ENCODE measurements at places on chromosomes 3 and 15.
A peak's percentile ranks its signal among the peaks of the same experiment; 100 is the strongest.

DNA sequence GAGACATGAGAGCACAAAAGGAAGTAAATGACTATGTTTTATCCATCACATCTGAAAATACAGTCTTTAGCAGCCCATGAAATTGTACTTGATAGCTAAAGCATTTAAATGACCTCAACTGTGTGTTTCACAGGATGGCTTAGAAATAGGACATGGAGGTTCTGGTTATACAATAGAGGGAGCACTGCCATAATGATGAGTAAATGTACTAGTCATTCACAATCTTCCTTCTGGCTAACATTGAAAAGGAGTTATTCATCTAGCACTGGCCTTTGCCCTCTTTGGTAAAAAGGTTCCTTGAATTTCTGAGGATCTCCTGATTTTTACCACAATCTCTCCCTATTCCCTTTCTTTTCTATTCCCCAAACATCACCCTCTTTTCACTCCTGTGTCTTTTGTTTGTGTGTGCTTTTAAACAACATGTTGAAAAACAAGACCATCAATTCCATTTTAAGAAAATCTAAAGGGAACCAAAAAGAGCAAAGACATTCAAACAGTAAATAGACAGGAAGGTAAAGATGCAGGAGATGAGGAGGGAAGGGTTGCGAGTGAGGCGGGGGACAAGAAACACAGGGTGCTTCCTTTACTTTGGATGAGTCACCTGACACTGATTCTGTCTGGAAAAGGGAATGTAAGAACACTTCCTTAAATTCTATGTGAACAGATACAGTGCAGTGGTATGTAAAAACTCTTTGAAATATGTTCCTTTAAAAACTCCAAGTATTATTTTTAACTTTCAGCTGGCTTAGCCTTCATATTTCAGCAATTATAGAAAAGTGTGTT, 619.0 kb downstream of the MECOM start:
- DNase-seq, result no peak

- no peak for DNase-seq
Measured at GRCh38 chr3:134998855-134999254, 203.8 kb downstream of the EPHB1 start.

GRCh38 chr15:74843891-74844299, 939 bp upstream of the ULK3 start:
- no peak for DNase-seq

DNA sequence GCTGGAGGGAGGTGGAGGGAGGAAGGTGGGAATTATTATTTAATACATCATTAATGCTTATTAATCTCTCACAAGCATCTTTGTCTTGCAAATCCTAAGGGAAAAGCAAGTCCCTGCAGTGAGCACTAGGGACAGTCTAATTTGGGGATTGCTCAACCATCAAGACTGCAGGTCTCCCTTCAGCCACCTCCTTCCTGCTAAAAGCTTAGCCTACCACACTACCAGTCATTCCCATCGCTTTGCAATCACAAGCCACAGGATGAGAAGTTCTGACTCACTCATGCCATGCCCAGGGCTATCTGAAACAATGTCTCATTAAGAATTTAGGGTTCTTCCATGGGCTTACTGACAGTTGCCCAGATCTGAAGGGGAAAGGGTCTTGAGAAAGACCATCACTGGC, 51.0 kb upstream of the EIF1B start:
- DNase-seq, result no peak

DNA sequence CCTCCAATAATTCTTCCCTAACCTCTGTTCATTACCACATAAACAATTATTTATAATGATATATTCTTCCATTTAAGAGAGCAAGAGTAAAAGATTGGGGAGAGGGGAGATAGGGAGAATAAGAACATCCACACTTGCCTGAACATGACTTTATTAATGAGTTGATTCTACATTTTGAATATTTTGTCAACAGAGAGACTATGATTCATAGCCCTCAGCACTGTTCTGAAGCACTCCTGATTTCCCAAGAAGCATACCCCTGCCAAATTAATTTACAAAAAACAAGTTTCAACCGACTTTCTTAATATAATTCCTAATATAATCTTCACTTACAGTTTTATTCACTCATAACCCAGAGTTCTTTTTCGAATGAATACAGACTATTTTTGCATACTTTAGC, 828.8 kb downstream of the ROBO2 start:
- DNase-seq, result no peak

- DNase-seq, result no peak
Measured at GRCh38 chr3:174303907-174304560, 555.1 kb upstream of the NAALADL2 start.

DNA sequence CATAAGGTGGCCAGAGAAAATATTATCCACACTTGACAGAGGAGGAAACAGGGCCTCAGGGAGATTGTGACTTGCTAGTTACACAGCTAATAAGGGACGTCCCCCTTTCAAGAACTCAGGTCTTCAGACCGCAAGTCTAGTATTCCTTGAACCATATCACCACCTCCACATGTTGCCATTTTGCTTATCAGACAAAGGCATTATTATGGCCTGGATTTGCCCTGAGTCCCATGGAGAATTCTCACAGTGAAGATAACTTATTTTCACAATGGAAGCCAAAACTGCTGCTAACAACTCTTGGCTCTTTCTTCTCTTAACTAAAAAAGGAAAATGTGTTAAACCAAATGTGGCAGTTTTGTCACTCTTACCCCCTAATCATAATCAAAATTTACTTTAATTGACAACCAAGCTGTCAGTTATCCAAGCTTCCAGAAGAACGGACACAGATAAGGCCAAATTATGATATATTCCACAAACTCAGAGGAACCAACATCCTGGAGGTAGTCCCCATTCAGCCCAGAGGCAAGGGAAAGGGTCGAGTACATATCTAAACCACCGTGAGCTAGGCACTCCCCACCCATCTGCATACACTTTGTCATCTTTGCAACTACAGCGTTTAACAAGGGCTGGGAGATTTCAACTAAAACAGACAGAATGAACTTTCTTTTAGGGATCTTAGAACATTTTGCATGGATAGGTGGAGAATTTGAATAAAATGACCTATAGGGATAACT, 63.6 kb upstream of the THBS1 start:
- DNase-seq, result no peak

- DNase-seq, result peak; percentile 38
Measured at GRCh38 chr15:92808598-92809063, 91.5 kb upstream of the CHD2 start.

Data from NCI-H774 (cell line).